ENCODE measurements at places on chromosomes 3 and 15.

GRCh38 chr15:81880833-81881232, 165.0 kb downstream of the MEX3B start:
- DNase-seq = no peak

DNA sequence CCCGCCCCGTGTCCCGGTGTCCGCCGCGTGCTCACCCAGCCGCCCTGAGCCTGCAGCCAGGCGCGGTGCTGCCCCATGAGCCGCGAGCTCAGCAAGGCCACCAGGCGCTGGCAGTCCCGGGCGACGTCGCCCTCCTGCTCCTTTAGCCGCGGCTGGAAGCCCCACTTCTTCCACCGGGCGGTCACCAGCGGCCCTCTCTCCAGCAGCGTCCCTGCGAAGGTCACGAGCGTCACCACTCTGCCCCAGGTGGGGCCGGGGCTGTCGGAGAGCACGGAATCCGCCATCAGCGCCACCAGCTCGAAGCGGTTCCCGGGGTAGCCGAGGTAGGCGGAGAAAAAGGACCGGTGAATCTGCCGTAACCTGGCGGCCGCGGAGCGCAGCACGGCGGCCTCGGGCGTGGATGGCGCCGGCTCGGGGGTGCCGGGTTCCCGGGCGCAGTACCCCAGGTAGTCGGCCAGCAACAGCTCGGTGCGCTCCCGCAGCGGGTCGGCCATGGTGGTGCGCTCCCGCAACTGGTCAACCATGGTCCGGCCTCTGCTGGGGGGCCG, 298 bp downstream of the BCL2L10 start:
- no peak for DNase-seq

- DNase-seq = peak; percentile 67
These were observed 3.2 kb upstream of the SIN3A start for GRCh38 chr15:75454471-75455378.

GRCh38 chr3:143825513-143825912, 22.8 kb downstream of the SLC9A9 start:
- DNase-seq = no peak

- DNase-seq = no peak
These were observed 30.4 kb upstream of the THRB start for GRCh38 chr3:24525022-24525421.

DNA sequence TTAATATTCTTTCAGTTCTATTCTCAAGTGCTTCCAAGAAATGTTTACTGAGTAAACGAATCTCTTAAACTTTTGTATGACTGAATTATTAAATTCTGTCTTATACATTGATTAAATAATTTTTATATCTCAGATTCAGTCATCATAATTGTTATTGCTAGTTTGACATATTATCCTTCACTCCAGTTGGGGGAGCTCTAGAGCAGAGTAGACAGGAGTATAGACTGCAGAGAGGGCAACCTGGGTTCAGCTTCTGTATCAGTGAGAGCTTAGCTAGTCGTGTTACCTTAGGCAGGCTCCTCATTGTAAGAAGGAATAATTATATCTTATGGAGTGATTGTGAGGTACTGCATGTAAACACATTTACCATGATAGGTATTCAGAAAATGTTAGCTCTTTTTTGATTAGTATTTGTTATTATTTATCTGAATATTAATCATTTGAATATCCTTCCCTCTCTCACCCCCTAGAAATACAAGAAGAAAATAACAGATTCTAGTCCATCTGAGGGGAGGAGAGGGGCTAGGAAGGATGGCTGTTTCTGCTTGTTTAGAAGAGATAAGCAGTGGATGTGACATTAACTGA, 31.0 kb upstream of the ZCWPW2 start:
- DNase-seq = peak; percentile 33

GRCh38 chr15:55681631-55682030, 61.3 kb downstream of the PRTG start:
- no peak for DNase-seq

- DNase-seq = no peak
These were observed at the start of gene TM4SF4 for GRCh38 chr3:149474250-149474817. Gene TM4SF4 (plus strand): TSS chr3:149474697. CDS start chr3:149474878, 181 bp downstream.

- DNase-seq = no peak
These were observed 57.2 kb downstream of the ATP1B3 start for GRCh38 chr3:141933421-141934300.

DNA sequence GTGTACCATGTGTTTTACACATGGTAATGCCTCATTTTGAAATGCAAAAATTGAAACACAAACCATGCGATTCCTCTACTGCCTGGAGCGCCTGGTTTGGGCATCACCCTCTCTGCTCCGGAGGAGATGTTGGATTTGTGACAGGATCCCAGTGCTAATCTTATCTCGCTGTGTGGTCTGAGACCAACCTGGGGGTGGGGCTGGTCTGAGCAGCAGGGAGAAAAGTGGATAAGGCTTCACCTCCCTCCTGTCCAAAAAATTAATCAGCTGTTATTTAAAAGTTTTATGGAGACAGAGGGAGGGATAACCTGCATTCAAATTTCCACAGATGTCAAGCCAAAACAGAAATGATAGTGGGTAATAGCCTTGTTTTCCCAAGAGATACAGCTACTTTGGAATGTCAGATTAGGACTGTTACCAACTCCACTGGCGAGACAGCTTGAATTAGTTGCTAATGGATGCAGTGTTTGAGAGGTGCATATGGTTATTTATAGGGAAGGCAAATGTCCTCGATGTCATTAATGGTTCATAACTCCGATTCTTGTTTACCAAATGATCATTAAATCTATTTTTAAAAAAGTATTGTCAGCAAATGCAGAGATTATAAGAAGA, 54.0 kb upstream of the SKOR1 start:
- DNase-seq = no peak

- DNase-seq = no peak
These were observed 405.0 kb upstream of the IL12A start for GRCh38 chr3:159583662-159584061.

DNA sequence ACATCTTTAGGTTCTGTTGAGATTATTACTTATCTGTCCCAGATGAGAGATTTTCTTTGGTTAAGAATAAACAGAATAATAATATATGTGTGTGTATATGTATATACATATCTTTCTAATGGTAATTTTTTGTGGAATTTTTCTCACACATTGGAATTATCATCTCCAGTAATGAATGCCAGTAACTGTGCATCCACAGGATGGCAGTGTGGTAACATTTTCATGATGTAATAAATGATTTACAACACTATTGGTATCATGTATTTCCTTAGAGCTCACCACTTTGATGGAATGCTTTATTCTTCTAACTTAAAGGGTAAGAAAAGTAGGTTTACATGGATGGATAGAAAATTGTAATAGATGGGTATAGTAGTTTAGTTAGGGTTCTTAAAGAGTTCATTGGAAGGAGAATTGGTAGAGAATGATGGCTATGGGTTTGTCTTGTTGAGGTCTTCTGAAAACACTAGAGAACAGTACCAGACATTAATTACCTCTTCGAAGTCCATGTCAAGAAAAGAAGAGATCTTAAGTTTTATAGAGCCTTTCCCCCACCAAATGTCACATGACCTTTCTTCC, 78.1 kb downstream of the STT3B start:
- no peak for DNase-seq

GRCh38 chr3:194058189-194058571, 77.8 kb upstream of the HES1 start:
- DNase-seq = peak; percentile 26

DNA sequence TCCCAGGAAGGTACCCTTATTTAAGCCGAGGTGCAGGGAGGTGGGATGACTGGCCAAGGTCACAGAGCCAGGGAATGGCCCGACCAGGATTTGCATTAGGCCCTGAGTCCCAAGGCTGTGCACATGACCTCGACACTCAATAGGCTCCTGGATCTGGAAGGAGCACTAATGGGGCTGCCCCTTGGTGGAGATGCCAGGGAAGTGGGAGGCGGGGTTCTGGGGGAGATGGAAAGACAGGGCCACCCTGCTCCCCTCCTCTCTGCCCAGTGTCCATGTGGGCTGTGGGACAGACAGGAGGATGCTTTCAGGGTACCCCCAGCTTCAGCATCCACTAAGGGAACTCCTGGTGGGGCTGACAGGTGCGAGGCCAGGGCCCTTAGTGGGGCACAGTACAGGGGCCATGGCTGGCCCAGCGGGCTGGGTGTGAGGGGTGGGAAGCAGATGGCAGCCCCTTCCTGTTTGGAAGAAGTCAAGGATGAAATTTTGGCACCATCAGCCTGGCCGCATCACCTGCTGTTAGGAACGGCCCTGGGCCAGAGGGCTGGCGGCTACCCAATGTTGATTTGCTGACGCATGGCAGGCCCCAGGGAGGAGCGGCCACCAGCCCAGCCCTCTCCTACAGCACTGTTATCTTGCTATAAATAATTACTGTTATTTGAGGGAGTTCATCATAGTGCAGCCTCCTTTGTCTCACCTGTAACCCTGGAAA, 37.3 kb downstream of the ATP2B2 start:
- no peak for DNase-seq

GRCh38 chr3:69901802-69902201, 97.7 kb upstream of the SAMMSON start:
- DNase-seq = no peak
